ENCODE measurements at places on chromosomes 4 and X.

- DNase-seq, result no peak
These were observed 136.0 kb downstream of the UGT8 start for GRCh38 chr4:114734594-114734993.

- DNase-seq, result no peak
These were observed 50.8 kb upstream of the ELF2 start for GRCh38 chr4:139227729-139228404.

- no peak for DNase-seq
These were observed 3.3 kb upstream of the NKX3-2 start for GRCh38 chr4:13547485-13548041.

DNA sequence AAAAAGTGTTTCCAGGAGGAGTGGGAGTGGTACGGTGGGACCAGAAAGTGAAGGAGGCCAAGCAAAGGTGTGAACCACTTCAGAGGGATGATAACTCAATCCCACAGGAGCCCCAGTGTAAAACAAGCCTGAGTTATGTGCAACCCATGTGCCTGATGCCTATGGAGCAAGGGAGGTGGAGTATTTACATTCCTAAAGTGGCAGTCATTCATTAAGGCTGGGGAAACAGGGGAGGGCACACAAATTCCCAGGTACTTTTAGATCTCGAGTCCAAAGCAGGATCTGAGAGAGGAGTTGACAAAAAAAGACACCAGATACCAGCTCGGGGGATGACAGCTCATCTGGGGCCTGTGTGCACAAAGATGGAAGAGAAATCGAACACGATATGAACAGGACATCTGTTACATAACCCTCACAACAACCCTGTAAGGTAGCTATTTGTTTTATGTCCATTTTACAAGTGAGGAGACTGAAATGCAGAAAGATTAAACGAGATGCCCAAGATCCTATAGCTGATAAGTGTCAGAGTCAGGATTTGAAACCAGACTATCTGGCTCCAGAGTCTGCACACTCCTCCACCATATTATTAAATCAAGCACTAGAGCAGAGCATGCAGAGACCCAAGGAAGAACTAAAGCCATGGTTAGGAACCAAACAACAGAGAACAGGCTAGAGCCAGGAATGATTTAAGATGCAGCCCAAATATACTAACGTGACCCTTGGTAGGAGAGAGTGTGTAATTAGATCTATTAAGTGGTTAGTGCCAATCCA lies 91.9 kb upstream of the MAPK10 start:
- no peak for DNase-seq

GRCh38 chr4:24096603-24097002 lies 206.8 kb upstream of the PPARGC1A start:
- no peak for DNase-seq

GRCh38 chr4:174157106-174157607 lies 126.3 kb downstream of the FBXO8 start:
- DNase-seq, result no peak

DNA sequence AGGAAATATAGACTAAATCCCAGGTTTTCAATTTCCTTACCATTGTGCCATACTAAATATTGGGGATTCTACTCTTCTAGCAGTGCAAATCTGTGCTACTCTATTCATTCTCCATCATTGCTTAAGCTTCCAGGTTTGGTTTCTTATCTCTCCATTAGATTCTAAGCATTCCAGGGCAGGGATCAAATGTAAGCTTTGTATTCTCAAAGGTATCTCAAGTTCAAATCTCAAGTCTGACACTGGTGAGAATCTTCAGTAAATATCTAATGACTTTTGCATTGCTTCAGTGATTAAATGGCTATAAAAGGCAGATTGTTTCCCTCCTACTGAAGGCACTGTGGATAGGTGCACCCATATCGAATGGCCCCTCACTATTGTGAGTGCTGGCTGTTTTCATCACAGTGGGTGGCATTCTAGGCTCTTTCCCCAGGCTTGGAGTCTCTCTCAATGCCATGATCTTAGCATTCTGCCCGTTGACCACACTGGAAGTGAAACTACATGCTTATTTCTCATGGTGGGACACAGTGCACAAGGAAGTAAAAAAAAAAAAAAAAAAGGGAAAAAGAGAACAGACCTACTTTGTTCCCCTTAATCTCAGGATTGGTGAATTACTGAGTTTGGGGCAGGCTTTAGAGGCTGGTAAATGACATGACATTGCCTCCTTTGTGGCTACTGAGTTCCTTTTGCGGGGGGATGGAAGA lies 28.7 kb downstream of the FAM9C start:
- no peak for DNase-seq

DNA sequence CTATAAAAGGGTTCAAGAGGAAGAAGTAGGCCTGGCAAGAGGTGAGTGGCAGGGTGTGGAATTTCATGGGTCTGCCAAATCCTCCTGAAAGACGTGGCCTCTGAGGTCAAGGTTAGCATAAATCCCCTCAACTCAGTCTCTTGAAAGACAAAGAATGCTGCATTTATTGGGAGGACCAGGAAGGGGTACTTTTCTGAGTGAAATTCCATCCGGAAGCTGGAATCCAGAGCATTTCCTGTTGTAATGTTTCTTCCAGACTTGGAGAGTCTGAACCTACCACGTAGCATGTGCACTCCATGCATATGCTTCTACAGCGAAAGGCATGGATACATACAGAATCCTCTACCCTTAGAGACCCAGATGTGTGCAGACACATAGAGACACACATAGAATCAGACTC lies 13.4 kb upstream of the FGD1 start:
- no peak for DNase-seq

GRCh38 chr4:126223784-126224407 lies 909.1 kb downstream of the FAT4 start:
- no peak for DNase-seq

DNA sequence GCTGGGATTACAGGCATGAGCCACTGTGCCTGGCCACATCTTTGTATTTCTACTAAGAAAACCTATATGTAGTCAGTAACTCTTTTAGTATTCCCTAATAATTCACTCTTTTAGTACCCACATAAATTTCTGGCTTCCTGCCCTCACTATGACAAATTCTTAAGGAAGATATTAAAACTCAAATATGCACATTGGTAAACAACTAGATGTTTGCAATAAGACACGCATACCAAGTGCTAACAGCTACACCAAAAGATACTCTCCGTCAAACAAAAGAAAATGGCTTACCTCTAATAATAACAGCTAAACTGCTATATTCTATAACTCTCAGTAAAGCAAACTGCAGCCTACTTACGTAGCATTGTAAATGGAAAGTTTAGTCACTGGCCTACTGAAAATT lies 6.3 kb downstream of the UBA6 start:
- no peak for DNase-seq

- DNase-seq, result peak; percentile 47
These were observed 22.8 kb downstream of the FRAS1 start for GRCh38 chr4:78079726-78080430.

DNA sequence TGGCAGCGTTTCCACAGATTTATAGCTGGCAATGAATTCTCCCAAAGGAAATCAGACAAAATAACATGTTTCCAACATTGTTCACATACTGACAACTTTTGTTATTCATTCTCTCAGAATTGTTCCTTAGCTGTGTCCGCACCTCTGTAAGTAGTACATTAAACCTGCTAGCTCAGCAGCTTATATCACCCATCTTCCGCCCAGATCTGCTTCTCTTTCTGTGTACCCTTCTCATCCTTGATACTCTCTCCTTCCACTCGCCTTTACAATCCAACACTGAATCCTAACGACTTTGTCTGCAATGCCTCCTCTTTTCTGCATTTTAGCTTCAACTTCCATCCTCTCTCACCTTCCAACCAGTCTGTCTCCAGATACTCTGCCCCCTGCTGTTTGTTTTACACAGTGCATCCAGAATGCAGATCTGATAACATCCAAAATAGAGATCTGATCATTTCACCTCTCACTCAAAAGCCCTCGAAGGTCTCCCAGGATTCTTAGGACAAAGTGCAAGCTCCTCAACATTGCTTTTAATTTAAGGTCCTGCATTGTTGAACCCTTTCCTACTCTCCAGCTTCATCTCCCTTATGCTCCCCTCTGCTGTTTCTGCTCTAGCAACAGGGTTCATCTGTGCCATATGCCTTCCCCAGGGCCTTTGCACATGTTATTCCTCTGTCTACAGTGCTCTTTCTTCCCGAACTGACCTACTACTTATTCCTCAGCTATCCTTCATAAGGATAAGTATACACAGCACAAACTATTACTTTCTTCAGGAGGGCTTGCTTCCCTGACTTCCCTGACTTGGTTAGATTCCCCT lies 67.3 kb upstream of the VBP1 start:
- peak; percentile 27 for DNase-seq

Data from glutamatergic neuron (in vitro differentiated cells).